Hematopoietic multipotent progenitor cell treated with erythropoietin and hydrocortisone succinate and interleukin-3 and kit ligand, for 4 days (in vitro differentiated cells): ENCODE measurements at places on chromosomes 1 and 21.

DNA sequence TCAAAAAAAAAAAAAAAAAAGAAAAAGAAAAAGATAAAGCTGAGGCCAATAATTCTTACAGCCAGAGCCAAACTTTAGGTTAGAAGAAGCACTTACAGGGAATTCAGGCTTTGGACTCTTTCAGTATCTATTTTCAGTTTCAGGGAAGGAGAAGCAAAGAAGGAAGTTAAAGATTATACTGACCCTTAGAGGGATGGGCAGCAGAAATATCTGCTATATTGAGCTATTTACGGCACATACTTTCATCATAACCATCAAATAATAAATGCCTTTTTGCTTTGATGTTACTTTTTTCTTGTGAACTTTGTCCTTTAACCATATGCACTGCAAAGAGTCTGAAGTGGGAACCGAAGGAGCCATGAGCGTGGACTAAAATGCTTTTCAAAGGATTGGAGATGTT, 42.0 kb downstream of the TM2D1 start:
- no peak for DNase-seq

- DNase-seq: no peak
Measured at GRCh38 chr1:113101588-113101987, 28.6 kb downstream of the LRIG2 start.

DNA sequence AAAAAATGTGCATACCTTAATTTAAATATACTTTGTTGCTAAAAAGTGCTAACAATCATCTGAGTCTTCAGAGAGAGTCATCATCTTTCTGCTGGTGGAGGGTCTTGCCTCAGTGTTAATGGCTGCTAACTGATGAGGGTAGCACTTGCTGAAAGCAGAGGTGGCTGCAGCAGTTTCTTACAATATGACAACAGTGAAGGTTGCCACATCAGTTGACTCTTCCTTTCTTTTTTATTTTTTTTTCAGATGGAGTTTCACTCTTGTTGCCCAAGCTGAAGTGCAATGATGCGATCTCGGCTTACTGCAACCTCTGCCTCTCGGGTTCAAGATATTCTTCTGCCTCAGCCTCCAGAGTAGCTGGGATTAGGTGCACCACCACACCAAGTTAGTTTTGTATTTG, 2.6 kb upstream of the CFAP45 start:
- DNase-seq: no peak

DNA sequence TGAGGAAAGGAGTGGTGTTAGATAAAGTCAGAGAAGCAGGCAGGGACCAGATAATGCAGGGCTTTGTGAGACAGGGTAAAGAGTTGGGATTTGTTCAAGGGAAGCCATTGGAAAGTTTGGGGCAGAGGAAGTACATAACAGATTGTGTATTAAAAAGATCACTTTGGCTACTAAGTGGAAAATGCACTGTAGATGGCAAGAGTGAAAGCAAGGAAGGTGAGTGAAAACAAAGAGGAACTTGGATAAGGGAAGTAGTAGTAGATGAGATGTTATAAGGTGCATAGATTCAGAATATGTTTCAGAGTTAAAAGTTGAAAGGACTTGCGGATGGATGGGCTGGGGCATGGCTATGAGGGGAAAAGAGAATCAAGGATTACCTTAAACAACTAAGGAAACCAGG, 17.4 kb downstream of the MRPL39 start:
- DNase-seq: no peak

DNA sequence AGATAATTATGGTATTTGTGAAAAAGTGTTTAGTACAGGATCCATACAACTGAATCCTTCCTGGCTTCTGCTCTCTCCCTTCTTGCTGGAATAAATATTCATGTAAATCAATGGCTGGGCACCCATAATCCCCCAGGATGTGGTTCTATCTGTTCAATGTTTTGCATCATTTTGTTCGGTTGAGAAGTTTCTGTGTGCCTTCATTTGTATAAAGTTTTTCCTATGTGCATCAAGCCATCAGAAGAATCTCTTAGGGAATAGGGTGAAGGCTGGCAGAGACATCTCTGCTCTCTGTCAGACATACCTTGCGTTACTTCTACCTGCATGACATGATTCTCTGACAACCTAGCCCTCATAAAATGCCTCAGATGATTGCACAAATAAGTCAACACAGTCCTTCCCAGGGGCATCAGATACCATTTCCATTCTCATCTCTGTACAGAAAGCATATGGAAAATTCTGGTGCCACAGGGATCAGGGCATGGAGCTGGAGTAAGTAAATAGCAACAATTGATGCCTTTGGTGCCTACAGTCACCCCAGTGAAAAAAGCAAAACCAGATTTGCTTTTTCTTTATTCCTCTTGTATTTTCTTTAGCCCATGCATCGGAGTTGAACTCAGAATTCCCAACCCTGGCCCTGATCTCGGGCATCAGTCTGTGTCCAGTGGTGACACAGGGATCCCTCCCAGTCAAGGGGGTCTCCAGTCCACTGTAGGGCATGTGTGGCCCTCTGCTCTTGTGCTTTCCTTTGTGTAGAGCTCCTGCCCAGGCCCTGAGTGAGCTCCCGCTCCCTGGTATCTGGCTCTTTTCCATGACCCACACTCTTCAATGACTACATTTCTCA, 39.7 kb upstream of the ATP1A1 start:
- DNase-seq: no peak

GRCh38 chr1:225652729-225653462, at the start of gene ENAH:
Gene ENAH (minus strand): TSS chr1:225653123. CDS start chr1:225652690, 433 bp downstream.
- peak; percentile 65 for DNase-seq

DNA sequence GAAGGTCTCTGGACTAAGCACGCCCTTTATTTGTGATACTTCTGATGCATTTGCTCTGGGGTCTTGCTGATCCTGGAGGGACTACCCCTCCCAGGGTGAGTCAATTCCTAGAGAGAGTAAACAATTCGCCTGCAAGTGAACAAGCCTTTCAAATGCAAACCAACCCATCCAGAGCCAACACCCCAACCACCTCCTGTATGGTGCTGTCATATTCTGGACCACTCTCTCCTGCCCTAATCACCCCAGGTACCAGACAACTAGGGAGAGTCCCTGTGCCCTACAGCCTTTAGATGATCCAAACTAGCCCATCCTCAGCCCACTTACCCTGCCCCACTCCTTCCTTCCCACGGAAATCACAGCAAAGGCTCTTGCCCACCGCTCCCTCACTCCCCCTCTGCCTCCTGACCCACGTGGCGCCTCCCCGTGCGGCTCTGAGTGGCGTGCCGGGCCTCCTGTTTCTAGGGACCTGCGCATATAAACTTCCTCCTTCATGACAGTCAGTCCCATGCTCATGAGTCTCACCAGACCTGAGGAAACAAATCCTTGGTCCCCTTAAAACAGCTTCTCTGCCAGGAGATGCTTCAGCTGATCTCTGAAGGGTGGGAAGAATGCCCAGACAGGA, 37.2 kb downstream of the ACTA1 start:
- no peak for DNase-seq

DNA sequence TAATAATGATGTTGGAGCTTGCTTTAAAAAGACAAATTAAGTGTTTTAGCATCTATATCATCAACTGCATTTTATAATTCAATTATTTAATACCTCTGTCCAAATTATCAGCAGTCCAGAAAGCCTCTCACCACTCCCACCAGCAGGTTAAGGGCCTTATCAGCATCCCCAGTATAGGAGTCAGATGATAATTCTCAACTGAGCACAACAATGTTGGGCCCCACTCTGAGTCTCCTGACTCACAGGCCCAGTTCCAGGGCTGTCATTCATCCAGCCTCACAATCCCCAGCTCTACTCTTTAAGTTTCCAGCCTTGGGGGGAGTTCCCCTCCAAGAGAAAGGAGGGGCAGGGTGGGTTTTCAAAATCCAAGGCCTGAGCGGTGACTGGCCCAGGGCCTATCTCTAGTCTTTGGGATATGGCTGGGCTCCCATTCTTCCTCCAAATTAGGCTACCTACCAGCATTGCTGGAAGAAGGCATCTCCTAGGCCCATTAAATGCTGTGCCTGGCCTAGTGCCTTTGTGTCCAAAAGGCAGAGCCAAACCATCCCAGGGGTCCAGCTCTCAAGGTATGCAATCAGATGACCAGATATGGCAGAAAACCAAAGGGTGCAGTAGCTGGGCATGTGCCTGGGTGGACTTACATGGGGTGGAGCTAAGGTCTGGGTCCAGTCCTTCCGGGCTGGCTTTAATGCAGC, 134.1 kb downstream of the GLUL start:
- peak; percentile 94 for DNase-seq

- DNase-seq: no peak
Measured at GRCh38 chr1:9860887-9861286, 37.1 kb upstream of the CLSTN1 start.

- no peak for DNase-seq
Measured at GRCh38 chr1:200741551-200742207, 3.0 kb downstream of the CAMSAP2 start.

DNA sequence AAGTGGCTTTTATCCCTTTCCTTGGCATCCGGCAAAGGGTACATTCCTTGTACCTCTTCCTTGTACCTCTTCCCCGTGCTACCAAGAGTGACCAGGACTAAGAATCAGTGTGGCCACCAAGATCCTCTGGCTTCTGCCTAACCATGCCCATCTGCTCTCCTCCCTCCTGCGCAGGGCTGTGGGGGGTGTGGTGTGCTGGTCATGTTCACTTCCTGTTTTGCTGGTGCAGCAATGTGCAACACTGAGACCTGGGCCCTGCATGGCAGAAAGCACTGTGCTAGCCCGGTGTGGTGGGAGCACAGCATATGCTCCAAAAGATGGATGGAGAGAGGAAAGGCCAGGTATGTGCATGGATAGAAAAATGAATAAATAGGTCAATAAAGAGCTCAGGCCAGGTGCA, 33.3 kb upstream of the TENT5C start:
- DNase-seq: peak; percentile 79

DNA sequence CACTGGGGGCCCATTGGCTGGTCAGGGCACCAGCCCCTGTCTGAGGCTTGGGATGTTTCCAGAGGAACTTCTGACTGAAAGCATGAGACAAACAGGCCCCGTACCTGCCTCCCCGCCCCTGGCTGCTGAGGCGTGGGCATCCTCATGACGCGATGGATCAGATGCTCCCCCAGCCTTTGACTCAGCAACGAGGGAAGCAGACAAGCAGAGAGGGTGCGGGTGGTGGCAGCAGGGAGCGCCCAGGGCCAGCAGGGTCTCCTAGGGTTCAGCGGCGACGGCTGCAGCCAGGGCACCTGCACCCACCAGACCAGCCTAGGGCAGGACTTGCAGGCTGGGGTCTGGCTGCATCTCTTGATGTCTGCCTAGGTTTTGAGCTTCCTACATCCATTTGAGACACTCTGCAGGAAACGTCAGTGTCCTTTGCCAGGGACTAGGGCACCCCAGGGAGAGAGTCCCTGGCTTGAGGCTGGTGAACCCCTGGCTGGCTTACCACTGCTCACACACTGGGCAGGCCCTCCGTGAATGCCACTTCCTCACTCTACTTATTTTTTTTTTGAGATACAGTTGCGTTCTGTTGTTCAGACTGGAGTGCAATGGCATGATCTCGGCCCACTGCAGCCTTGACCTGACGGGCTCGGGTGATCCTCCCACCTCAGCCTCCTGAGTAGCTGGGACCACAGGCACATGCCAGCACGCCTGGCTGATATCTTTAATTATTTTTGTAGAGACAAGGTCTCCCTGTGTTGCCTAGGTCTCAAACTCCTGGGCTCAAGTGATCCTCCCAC, 63.3 kb downstream of the DHRS3 start:
- no peak for DNase-seq

- peak; percentile 42 for DNase-seq
Measured at GRCh38 chr1:156852418-156852874, 6.5 kb downstream of the INSRR start.

GRCh38 chr1:23339632-23340031, 4.5 kb downstream of the HNRNPR start:
- peak; percentile 23 for DNase-seq

GRCh38 chr1:165222580-165222979, 133.9 kb downstream of the LMX1A start:
- DNase-seq: no peak

DNA sequence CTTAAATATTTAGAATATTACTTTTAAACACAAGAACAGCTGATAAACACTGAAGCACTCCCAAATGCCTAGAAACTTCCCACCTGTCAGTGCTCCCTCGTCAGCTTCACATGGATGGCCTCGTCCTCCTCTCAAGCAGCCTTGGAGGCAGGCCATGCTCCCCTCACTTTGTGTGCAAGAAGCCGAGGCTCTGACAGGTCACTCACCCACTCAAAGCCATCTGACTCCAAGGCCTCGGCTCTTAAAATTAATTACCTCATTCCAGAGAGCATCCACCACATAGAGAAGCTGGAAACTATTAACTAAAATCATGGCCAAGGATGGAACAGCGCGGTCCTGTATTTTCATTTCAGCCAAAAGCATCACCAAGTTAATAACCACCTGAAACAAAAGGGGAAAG, 17.8 kb downstream of the LBR start:
- no peak for DNase-seq

- no peak for DNase-seq
Measured at GRCh38 chr1:53446051-53446450, 13.1 kb upstream of the DMRTB1 start.

GRCh38 chr1:201675143-201675542, 136.2 kb downstream of the NAV1 start:
- DNase-seq: peak; percentile 91

- DNase-seq: no peak
Measured at GRCh38 chr1:42263019-42263418, 72.0 kb downstream of the FOXJ3 start.

DNA sequence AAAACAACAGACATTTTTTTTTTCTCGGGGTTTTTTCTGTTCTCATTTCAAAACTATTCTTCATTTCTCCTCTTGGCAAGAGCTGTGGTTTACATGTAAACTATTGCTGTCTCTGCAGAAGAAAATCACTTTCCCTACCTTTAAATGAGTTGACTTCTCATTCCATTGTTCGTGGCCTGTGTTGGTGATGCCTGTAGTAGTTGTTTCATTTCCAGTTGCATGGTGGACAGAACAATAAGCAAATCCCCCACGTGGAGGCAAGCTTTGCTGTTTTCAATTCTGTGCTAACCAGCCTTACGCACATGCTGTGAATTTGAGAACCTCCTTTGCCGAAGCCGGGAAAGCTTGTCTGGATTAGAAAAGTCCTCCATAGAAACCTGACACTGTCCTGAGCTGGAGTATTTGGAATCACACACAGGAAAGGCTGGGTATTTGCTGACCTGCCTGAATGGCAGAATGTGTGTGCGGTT, 26.2 kb upstream of the MAP3K7CL start:
- DNase-seq: no peak

- DNase-seq: peak; percentile 64
Measured at GRCh38 chr1:37691497-37692077, 729 bp upstream of the CDCA8 start.

- no peak for DNase-seq
Measured at GRCh38 chr1:16716691-16717335, 23.5 kb upstream of the RNU1-4 start.

GRCh38 chr1:117606649-117607430, 992 bp downstream of the TENT5C start:
- peak; percentile 77 for DNase-seq

- DNase-seq: peak; percentile 30
Measured at GRCh38 chr1:230271300-230272035, 154.7 kb downstream of the PGBD5 start.
